ENCODE measurements at places on chromosomes 7 and 10.

DNA sequence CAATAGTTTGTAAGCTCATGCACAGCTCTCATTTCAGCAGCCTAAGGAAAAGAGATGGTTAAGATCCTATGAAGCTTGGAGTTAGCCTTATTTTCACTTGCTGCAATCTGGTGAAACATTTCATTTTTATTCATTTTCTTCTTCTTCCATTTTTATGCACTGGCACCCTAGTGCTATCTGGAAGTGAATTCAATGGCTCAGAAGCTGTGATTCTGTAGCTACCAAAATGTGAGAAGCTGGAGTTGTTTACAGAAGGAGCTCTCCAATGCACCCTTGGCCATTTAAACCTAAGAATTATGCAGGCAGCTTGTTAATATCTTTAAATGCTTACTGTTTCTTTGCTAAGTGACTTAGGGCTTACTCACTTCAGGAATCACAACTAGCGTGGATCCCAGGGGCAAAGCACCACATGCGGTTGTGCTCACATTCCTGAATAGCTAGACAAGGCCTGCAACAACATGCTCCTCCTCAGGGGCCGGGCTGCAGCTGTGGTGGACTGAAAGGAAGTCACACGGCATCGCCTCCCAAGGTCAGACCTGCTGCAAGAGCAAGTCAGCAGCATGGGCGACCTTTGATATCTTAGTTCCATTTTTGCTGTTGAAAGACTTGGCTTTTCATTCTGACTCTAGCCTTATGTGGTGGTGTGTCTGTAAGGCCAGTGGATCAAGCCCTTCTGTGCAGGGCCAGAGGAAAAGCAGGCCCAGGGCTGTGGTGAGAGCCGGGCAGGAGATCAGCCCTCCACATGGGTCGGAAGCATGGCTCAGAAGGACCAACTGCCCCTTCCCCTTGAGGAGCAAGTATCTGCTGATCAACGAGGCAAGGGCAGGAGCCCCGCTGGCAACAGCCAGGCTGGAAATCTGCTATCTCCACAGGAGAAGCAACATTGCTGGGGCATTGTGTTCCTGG is 91.9 kb upstream of the MBL2 start:
- no peak for DNase-seq

GRCh38 chr7:14179781-14180180 is 190.3 kb upstream of the ETV1 start:
- DNase-seq = no peak

- DNase-seq = no peak
Measured at GRCh38 chr10:31099664-31100063, 68.0 kb upstream of the ZNF438 start.

DNA sequence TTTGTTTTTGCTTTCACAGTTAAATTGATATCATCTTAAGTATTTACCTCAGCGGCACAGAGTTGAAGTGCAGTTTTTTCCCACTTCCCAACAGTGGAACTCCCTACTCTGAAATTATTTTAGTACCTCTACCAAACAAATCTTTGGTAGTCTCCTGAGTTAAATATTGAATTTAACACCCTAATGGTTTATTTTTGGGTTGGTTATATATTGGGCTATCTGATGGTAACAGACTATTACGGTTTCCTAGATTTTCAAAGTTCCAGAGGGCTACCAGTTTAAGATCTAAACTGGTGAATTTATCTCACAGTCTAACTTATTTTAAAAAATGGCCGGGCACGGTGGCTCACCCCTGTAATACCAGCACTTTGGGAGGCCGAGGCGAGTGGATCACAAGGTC is 1.3 kb downstream of the ZNF277 start:
- no peak for DNase-seq

Data from activated CD8-positive, alpha-beta memory T cell treated with anti-CD3 and anti-CD28 coated beads for 1 hour (primary cell).